Thoracic aorta (tissue), 2 donors: ENCODE measurements at places on chromosomes 2 and 18. TPM values are rescaled to one million over a fixed set of nuclear protein-coding genes. Genes with fewer than 3 reads are reported as not detected.
A peak's percentile ranks its signal among the peaks of the same experiment; 100 is the strongest.

The GPR35 gene
- total RNA-seq, result 3.4 TPM

- no peaks in the 10 kb centered on the region for H3K36me3 ChIP-seq
- no peak overlapping the region for H3K4me3 ChIP-seq
- no peaks in the 10 kb centered on the region for H3K27me3 ChIP-seq
- H3K4me1 ChIP-seq, result no peaks in the 10 kb centered on the region
- H3K27ac ChIP-seq, result no peak overlapping the region
These were observed 125.7 kb downstream of the MAP2 start for GRCh38 chr2:209549589-209549988.

- peak overlapping the region; percentile 68 for H3K4me3 ChIP-seq
- peak overlapping the region; percentile 81 for H3K27ac ChIP-seq
- no peak for DNase-seq
- H3K36me3 ChIP-seq, result no peaks in the 10 kb centered on the region
These were observed 95.1 kb downstream of the MTCL1 start for GRCh38 chr18:8800445-8800844.

GRCh38 chr2:180442860-180443644 is 436.0 kb upstream of the CWC22 start:
- DNase-seq, result no peak
- no peaks in the 10 kb centered on the region for H3K27me3 ChIP-seq
- no peaks in the 10 kb centered on the region for H3K36me3 ChIP-seq
- H3K4me1 ChIP-seq, result no peaks in the 10 kb centered on the region
- no peak overlapping the region for H3K4me3 ChIP-seq

The GFPT1 gene
- total RNA-seq, result 53.1 TPM
